Endothelial cell (in vitro differentiated cells): ENCODE measurements at places on chromosomes 6 and 20.

DNA sequence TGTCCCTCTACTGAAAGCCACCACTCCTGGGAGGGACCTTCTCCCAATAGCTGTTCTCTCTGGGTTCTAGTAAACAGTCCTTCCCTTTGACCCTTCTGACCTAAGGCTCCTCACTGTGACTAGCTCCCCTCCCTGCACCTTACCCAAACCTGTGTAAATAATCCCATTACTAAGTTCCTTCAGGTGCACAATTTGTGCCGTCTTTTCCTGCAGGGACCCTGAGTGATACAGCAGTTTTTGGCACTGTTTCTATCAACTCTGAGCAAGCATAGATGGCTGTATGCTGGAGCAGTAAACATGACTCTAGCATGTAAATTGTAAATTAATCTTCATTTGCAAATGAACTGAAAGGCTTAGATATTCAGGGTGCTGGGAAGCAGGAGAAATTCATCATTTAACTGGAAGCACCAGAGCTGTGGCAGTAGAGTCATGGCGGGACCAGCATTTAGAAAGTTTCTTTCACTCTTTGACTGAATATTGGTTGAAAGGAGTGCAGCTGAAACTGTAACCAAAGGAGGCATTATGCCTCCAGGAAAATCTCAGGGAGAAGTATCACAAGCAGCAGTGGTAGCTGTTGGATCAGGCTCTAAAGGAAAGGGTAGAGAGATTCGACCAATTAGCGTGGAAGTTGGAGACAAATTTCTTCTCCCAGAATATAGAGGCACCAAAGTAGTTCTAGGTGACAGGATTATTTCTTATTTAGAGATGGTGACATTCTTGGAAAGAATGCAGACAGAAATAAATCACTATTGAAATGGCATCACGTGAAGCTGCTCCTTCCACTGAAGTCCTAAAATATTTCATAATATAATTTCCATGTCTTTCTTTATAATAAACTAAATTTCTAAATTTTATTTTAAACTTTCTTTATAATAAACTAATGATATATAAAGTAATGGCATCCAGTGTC, 117.8 kb downstream of the TCP11 start:
- DNase-seq = no peak

GRCh38 chr6:101824551-101825345, 431.2 kb downstream of the GRIK2 start:
- no peak for DNase-seq

GRCh38 chr20:53042521-53042920, 70.4 kb downstream of the TSHZ2 start:
- DNase-seq = no peak

- no peak for DNase-seq
Measured at GRCh38 chr6:151999194-151999593, 191.7 kb downstream of the ESR1 start.

DNA sequence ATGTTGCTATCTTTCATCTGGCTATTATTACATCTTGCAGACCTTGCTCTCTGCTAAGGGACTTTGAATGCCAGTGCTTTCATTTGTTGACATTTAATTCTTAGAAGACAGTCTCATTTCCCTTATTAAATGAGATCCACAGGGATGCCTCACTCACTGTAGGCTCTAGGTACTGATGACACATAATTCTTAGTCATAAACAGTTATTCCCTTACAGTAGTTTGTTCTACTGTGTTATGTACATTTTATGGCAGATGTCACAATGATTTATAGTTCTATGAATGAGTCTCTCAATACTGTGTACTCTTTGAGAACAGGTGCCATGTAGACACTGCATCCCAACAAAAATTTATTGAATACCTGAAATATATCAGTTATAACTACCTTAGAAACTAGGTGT, 70.3 kb downstream of the FAM83B start:
- DNase-seq = no peak
